Suprapubic skin (tissue), 4 donors: ENCODE measurements at places on chromosomes 4 and X. TPM values are rescaled to one million over a fixed set of nuclear protein-coding genes. Genes with fewer than 3 reads are reported as not detected.

DNA sequence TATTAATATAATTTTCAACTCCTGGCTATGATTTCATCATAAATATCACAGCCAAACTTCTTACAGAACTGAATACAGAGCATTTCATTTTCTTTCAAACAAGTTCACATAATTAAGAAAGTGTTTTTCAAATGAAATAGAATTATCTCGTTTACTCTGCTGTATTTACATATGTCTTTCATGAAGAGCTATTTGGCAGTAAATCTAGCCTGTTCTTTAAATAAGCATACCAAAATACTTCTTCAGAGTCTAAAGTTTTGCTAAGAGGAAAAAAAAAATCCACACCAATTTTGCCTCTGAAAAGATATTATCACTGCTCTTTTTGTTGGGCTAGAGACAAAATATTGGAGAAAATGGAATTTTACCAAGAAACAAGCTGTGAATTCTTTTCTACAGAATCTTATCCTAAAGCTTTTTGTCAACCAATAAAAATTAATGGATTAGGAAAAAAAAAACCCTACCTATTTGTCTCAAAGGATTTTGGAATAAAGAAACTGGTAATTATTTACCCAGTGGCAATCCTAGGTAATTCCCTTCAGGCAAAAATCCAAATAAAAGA lies 287.9 kb upstream of the NR3C2 start:
- no peak for DNase-seq

DNA sequence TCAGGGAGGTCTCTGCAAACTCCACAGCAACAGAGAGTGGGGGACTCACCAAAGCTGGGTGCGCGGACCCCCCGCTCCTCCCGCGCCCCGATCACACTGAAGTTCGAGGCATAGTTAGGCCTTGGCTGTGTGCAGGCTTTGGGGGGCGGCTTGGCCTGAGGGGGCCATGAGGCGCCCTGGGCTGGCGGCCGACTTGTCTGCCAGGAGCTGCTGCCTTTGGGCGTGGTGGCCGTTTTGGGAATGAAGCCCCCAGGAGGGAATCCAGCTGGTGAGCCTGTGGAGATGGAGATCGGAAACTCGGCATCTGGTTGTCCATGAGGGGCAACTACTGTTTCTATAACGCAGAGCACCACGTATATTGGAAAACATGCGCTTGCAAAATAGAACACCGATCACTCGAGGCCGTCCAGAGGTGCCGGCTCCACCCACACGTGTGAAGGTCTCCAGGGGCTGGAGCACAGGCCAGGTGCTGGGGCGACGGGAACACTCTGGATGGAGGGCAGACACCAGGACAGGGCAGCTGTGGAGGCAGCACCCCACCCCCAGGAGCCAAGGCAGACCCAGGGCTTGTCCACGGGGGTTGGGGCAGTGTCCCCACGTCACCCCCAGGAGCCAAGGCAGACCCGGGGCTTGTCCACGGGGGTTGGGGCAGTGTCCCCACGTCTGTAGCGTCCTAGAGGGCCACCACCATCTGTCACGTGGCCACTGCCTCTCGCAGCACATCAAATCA lies 25.9 kb upstream of the CPLX1 start:
- peak; percentile 48 for DNase-seq

DNA sequence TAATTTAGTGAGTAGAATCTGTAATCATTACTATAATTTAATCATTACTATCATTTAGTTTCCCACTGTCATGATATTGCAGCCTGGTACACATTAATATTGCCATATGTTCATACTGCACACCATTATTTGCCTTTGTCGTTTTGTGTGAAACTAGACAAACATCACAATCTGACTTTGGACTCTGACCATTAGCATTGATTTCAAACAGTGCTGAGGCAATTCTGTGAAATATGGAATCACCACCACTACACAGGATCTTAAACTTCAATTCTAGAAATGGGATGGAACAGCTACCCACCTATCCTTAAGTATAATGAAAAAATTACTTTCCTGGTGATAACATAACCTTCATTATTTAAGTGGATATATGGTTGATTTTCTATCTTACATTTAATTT lies 98.3 kb downstream of the SORBS2 start:
- no peak for DNase-seq

DNA sequence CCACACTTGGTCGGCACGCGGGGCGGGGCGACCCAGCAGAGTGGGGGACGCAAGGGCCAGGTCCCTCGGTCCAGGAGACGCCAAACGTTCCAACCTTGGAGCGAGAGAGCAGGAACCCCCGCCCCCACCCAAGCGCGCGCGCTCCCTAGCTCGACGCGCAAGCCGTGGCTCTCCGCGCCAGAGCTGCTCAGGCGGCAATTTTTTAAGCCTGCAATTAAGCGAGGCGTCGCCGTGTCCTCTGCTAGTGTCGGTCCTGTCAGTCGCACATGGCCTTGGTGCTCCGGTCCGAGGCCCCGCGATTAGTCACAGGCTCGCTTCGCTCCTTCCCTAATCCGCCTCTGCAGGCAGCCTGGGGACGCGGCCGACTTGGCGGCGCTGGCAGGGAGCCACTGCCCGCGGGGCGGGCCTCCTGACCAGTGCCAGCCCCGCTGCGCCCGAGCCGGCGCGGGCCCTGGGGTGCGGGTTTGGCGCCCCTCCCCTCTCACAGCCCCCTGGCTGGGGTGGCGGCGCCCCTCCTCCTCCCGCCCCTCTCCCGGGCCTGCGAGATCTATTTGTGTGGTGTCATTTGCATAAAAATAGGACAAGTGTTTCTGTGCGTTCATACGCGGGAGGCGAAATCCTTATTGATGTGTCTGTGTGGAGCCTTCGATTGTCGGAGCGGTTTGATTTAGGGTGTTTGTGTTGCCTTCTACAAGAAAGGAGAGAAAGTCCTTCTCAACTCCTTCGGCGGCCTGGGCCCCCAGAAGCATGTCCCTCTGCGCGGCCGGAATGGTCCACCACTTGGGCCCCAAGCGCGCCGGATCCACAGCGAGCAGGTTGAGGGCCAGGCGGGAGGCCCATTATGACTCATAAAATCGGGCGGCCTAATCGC lies 9.8 kb upstream of the BCOR start:
- no peak for DNase-seq

DNA sequence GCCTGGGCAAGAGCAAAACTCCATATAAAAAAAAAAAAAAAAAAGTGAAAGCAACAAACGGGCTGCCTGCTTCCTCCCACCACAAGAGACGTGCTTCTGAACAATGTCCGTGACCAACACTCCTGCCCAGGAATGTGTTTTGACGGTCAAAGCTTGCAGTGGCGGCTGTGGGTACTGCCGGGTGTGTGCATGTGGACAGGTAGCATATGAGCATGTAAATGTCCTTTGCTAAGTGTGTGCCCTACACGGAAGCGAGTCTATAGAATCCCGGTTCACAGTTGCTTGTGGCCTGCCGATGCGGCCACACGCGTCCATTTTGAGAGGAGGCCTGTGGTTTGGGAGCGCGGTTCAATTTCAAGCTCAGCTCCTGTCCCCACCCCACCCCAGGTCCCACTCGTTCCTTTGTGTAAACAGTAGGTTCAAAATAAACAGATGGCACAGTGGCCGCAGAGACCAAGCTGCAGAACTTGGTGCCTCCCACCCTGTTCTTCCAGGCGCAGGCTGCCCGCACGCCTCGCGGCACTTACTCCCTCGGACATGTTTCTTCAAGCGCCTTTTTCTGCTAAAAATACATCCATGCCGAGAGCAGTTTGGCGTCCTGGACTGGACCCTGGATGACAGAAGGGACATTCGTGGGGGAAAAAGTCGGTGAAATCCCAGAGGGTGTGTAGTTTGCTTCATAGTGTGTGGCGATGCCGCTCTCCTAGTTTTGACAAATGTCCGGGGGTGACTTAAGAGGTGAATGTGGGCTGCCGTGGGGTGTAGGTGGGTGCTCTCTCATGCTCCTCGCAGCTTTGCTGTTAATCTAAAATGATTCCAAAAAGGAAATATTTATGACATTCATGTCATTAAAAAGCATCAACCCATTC lies 11.5 kb upstream of the NKX1-1 start:
- peak; percentile 36 for DNase-seq

- no peak for DNase-seq
Measured at GRCh38 chrX:126820700-126821420, 1.3 kb downstream of the PRR32 start.

DNA sequence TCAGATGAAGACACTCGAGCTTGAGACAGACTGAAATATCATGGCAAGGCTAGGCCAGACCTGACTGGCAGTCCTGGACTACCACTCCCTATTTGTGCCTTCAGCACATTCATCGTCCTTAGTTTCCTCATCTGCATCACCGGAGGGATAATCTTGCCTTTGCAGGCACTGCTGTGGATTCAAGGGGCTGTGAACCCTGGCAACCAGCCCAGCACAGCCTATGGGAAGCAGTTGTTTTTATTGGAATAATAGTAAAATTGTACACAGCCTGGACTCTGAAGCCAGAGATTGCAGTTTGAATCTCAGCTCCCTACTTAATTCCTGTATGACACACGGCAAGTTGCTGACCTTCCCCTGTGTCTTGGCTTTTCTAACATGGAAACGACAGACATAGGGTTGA lies 161.0 kb downstream of the NSUN7 start:
- DNase-seq = no peak

GRCh38 chrX:1388651-1389050 lies 3.3 kb downstream of the SLC25A6 start:
- DNase-seq = no peak

DNA sequence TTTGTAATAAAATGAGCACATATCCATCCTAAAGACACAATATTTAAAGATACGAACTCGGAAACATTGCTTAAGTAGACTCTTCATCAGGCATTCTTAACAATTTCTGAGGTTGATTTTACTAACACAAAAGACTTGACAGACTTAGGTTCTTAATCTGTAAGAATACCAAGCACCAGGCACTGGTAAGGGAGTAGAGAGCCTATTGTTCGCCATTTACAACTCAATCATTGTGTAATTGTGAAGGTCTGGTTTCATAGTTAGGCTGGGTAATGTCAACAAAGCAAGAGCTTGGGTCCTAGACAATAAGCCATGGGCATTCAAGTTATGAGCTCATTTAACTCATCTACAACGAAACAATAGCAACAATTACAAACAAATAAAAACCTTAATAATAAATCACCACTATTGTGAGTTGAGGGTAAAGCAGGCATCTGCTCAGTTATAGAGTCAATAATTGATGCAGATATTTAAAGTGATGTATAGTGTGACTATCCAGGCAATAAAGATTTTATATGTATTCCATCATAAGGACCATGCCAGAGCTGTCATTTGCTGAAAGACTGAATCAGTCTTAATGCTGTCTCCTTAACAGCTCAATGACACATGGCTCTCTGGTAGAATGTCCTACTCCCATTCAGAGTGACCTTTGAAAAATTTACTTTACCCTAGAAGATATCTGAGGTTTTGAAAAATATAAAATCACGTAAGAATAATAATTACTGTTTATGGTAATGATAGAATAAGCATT lies 664.0 kb upstream of the PCDH7 start:
- no peak for DNase-seq

- no peak for DNase-seq
Measured at GRCh38 chr4:139919004-139919403, 235.0 kb downstream of the MAML3 start.

DNA sequence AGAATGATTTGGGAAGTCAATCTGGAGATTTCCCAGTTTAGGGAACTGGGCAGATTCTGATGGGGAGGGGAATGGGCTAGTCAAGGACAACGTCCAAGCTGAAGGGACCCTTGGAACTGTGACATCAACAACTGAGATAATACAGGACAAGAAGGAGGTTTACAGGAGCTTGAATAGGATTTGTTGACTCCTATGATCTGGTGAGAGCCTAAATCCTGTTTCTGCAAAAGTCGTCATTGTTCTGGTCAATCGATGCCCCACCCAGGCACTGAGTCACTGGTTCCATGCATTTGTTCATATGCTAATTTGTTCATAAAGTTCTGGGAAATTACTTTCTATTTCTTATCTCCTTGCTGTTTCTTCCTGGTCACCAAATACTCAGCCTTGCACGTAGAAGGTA lies 15.3 kb upstream of the PDGFRA start:
- DNase-seq = no peak

GRCh38 chr4:74394476-74395136 lies 29.7 kb downstream of the EREG start:
- DNase-seq = no peak

DNA sequence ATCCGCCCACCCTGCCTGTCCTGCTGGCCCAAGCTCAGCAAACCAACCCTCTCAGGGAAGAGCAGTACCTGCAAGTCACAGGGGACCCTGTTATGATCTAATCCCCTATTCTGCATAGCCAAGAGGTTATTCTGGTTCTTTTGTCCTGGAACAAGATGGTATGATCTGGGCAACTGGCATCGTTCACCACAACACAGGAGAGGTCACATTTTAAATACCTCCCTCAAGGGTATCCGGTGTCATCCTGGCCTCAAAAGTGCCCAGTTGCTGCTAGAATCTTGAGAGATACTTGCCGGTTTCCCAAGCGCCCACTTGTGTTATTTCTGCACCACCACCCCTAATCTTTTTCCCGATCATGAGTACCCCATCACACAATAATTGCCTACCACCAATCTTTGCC lies 497.5 kb downstream of the BCOR start:
- DNase-seq = no peak

The HELT gene
- total RNA-seq = 0.53 TPM

The MRFAP1L1 gene
- total RNA-seq = 57.3 TPM

The PLCXD1 gene
- 59.9 TPM for total RNA-seq

The DRP2 gene
- total RNA-seq = 0.05 TPM

The AFP gene
- total RNA-seq = not detected

The NALF2 gene
- not detected for total RNA-seq

The SRPK3 gene
- 0.42 TPM for total RNA-seq

The IL2RG gene
- 2.6 TPM for total RNA-seq

The NHSL2 gene
- total RNA-seq = 2.0 TPM

The REPS2 gene
- total RNA-seq = 8.4 TPM

The CENPVL1 gene
- total RNA-seq = not detected

The MAGEC1 gene
- total RNA-seq = not detected
